ENCODE measurements at places on chromosomes 1 and 21. TPM values are rescaled to one million over a fixed set of nuclear protein-coding genes. Genes with fewer than 3 reads are reported as not detected.

DNA sequence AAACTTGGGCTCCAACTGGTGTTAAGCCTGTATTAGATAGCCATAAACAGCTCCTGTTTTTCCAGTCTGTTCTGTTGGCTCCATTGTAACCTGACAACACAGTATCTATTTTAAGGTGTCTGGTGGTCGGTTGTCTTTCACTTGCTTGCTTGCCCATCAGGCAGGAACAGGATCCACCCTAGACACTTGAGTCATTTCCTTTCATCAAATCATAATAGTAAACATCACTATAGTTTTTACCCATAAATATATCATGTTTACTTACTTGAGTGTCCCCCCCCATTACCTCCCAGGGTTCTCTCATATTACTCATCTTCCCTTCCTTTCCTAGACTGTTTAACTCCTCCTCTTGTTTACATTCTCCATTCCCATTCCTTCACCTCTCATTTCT, 2.9 kb downstream of the DDI2 start:
- H3K27ac ChIP-seq, result peak overlapping the region; percentile 97
- peak overlapping the region; percentile 98 for H3K4me3 ChIP-seq
- peaks cover 85% of the 10 kb centered on the region for H3K4me1 ChIP-seq
- no peak for DNase-seq
- H3K27me3 ChIP-seq, result no peaks in the 10 kb centered on the region

GRCh38 chr21:41809891-41810596, 43.2 kb upstream of the RIPK4 start:
- DNase-seq, result no peak
- no peaks in the 10 kb centered on the region for H3K4me1 ChIP-seq
- H3K36me3 ChIP-seq, result peaks cover 50% of the 10 kb centered on the region
- no peak overlapping the region for H3K27ac ChIP-seq

- H3K4me1 ChIP-seq, result peaks cover 29% of the 10 kb centered on the region
- H3K27ac ChIP-seq, result no peak overlapping the region
Observed at GRCh38 chr1:66452162-66452561, 81.8 kb upstream of the SGIP1 start.

DNA sequence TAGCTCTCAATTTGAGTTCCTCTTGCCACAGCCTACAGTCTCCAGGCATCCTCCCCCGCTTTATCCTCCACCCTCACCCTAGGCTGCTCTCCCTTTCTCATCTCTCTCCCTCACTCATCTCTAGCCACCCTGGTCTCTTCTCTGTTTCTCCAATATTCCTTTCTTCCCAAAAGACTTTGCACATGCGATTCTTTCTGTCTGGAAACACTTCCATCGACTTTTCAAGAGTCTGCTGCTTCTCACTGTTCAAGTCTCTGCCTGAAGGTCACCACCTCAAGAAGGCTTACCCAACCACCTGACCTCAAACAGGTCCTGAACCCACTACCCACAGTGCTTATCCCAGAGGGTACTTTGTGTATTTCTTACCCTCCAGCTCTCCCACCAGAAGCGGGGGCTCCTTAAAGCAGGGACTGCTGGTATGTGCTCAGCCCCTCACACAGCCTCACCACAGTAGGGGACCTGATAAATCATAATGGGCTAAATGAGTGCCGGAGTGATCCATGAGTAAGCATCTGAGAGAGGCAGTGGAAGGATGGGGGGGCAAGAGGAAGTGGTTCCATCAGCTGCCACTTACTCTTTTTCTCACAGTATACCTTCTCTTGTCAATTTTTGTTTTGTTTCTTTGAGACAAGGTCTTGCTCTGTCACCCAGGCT, 14.3 kb upstream of the KRTAP19-8 start:
- H3K27ac ChIP-seq, result no peak overlapping the region
- H3K27me3 ChIP-seq, result no peaks in the 10 kb centered on the region
- no peak overlapping the region for H3K4me3 ChIP-seq
- H3K4me1 ChIP-seq, result no peaks in the 10 kb centered on the region

Gene CCDC27
- total RNA-seq, result 0.08 TPM

Gene RPL5
- 552 TPM for total RNA-seq

DNA sequence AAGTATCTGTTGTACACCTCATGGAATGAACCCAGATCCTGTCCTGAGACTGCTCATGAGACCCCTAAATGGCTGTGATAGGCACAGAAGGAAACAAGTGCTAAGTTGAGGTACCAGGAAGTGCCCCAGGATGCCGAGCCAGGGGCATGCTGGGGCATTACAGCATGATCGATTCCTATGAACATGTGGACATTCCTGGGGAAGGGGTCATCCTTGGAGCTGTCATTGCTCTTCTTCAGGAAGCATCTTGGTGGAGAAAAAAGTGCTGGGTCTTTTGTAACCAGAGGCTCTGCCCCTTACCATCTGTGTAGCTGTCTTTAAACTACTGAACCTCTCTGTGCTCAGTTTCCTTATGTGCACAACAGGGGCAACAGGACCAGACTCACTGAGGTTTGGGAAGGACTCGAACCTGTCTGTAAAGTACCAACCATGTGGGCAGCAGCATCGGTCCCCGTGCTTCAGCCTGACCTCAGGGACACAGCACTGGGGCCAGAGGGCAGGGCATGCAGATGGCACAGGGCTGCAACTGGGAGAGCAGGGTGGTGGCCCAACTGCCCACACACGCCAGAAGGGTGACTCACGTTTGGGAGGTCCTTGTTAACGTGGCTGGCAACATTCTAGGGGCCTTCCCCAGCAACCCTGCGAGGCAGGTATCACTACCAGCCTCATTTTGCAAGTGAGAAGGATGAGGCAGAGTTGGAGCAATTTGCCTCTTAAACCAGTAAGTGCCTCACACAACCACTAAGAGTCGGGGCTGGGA, 142.3 kb upstream of the EDN2 start:
- H3K36me3 ChIP-seq, result no peaks in the 10 kb centered on the region
- no peak overlapping the region for H3K4me3 ChIP-seq
- H3K27ac ChIP-seq, result no peak overlapping the region
- DNase-seq, result no peak
- peaks cover 21% of the 10 kb centered on the region for H3K4me1 ChIP-seq
- H3K27me3 ChIP-seq, result no peaks in the 10 kb centered on the region

Data from left ventricle myocardium inferior (tissue), 1 donor.